ENCODE measurements at places on chromosomes 6 and 20.

GRCh38 chr20:64083804-64084684 is at the start of gene LKAAEAR1:
Gene LKAAEAR1, minus strand, starts transcription at chr20:64084398. Its CDS starts 179 bp downstream, at chr20:64084219.
- no peak for DNase-seq

DNA sequence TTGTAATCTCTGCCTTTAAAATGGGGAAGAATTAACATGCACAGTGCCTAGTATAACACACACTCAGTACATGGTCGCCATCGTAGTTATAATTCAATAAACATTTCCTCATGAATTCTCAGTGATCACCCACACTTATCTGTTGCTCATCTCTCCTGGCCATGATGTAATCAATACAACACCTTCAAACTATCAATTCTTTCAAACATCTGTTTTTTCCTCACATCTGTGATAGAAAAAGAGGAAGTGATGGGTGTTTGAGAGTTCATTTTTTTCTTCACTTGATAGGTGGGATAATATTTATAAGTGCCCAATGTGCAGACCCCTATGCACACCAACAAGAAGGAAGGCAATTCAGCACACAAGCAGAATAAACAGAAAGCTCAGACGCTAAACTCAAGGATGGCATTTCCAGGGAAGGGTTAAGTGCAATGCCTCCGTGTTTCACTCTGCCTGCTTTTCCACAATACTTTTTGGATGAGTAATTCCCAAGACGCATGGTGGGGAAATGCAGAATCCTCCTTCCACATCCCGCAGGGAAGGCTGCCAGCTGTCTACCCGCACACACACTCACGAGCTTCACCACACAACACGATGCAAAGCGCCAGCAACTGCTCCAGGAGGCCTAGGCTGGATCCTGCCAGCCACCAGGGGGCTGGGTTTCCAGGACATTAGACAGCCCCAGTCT is 100.3 kb downstream of the GMPR start:
- peak; percentile 50 for DNase-seq

- no peak for DNase-seq
These were observed 41.3 kb downstream of the CARMIL1 start for GRCh38 chr6:25320459-25320858.

DNA sequence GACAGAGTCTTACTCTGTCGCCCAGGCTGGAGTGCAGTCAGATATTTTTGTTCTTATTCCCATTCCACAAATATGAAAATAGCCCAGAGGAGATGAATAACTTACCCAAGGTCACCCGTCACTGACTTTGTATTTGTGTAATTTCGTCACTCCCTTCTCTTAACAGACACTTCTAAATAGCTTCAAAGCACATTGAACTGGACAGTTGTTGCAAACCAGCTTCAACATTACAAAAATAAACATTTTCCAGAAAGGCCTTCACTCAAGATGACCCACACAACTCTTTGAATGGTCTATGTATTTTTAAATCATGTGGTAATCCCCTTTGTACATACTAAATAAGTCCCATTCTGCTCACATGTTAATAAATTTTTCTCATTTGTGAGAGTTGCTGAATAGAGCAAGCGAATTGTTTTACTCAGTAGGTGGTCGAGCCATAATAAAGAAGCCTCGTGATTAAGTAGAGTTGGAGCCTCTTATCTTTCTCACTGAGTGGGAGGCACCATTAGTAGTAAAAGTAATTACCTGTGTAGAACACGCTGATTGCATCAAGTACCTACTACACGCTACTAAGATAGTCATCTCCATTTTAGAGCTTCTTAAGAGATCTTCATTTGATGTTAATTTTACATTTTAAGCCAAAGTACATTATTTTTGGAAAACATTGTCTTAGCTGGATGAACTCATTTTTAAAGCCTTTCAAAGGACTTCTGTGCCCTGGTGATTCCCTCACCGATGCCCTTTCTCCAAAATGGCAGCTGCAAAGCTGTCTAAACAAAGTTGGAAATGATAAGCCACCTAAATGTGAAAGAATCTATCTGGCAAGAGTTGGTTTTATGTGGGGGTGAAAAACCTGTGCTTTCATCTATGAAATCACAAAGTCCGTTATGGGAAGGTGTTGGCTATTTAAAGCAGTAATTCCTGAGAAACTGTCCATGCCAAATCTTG is 110.0 kb downstream of the TSHZ2 start:
- DNase-seq, result no peak

GRCh38 chr20:43243672-43244269 is 54.1 kb upstream of the PTPRT start:
- peak; percentile 14 for DNase-seq

- no peak for DNase-seq
These were observed 350.0 kb upstream of the PRND start for GRCh38 chr20:4371623-4372251.

- no peak for DNase-seq
These were observed 37.8 kb upstream of the ZNF831 start for GRCh38 chr20:59125836-59126235.
